ENCODE measurements at places on chromosomes 5 and 9.

GRCh38 chr9:99779277-99779676 lies 42.4 kb upstream of the NR4A3 start:
- DNase-seq = no peak

DNA sequence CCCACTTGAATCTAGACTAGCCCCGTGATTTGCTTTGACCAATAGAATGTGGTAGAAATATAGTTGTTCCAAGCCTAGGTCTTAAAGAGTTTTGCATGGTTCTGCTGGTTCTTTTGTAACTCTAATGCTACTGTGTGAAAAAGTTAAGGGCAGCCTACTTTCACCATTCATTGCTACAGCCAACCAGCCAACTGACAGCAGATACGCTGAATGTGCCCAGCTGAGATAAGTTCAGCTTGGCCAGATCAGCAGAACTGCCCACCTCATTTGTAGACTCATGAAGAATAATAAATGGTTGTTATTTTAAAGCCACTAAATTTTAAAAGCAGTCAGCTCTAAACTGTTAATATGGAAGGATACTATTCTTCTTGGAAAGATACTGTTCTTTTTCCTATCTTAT lies 23.9 kb downstream of the NR3C1 start:
- no peak for DNase-seq

- no peak for DNase-seq
Measured at GRCh38 chr5:98721231-98721928, 52.1 kb upstream of the RGMB start.

DNA sequence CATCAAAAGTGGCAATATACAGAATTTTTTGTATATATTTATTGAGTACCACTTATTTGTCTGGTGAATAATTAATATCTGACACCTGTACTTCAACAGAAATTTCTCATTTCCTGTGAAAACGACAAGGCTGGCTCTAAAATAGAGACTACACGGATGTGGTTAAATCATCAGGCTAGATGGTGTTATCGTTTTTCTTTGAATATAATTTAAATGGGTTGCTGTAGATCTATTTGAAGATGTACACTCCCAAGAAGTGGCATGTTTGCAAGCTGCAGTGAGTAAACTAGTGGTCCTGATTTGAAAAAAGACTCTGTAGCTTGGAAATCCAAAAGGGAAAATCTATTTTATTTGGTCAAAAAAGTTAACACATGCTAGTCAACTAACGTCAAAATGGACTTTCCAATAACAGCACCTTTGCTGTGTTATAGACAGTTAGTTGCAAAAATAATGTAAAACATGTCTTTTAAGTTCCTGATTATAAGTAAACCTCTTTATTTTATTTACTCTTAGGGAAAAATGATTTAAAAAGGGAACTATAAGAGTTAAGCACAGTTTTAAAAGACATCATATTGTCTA lies 13.8 kb downstream of the ST8SIA4 start:
- no peak for DNase-seq

DNA sequence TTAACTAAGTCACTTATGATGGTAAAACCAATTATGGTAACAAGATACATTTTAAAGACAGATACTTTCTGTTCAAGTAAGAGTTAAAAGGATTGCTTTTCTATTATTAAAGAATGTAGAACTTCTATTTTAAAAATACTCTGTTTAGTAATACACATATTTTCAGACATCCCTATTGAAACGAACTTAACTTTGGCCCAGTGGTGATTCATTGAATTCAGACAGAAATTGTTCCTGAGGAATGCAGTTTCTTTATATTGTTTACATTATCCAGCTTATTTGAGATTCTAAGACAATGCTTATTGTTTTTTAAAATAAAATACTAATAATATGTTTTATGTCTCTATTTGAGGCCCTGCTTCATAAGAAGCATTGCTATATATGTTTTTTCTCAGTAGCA lies 816.4 kb downstream of the SEMA5A start:
- DNase-seq = no peak

DNA sequence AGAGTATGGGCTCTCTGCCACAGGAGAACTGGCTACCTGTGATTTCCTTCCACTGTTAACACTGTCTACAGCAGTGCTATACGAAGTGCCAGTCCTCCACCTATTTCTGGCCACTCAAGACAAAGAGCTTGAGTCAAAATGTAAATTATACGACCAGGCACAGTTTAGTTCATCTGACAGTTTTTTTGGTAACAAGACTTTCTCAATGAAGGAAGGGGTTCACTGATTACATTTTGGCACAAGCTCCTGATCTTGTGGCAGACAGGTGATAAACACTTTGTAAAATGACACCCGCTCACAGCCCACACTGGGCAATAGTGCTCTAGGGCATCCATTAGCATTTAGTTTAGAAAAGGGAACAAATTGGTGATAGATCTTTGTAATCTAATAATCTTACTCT lies 8.6 kb downstream of the RBM22 start:
- no peak for DNase-seq

DNA sequence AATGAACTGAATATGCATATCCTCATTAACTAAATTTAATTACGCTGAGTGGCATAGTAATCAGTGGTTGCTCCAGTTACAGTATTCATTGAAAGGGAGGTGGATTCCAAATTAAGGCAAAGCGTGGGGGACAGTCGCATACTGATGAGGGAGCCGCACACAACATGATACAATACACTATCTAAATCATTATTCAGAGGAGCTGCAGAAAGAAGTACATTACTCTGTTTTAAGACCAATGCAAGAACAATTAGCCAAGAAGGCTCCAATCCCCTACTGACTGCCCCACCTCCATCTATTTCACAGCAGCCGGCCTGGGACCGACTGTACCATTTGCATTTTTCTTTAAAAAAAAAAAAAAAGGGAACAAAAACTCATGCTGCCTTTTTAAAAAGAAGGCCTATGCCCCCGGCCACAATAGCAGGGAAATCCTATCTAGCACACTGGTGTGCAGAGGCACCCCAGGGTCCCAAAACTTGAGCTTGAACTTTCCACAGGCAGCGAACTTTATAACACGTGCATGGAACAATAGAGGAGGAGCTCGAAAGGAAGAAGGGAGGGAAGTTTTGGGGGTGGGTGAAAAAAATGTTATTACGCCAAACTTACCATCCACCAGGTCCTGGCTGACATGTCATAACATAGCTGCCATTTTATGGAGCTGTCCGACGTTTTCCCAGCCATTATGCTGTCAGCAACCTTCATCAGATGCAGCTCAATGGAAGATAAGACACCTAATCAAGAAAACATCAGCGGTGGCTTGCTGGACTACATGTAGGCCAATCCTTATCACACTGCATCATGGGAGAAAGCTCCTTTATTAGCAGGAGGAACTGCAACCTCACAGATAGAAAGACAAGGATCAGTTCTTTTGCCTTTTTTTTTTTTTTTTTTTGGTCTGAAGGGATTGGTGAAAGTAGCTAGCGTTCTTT lies 161.6 kb downstream of the ZDHHC21 start:
- no peak for DNase-seq

DNA sequence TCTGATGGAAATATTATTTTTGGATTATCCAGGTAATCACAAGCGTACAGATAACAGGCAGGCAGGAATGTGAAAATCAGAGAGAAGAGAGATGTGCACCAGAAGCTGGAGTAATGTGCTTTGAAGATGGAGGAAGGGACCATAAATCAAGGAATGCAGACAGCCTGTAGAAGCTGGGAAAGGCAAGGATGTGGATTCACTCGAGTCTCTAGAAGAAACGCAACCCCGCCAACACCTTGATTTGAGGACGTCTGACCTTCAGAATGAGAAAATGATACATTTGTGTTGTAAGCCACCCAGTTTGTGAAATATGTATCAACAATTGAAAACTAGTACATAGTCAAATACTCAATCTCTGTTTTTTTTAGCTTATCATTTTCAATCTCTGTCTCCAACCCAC lies 207.6 kb upstream of the MPDZ start:
- DNase-seq = no peak

DNA sequence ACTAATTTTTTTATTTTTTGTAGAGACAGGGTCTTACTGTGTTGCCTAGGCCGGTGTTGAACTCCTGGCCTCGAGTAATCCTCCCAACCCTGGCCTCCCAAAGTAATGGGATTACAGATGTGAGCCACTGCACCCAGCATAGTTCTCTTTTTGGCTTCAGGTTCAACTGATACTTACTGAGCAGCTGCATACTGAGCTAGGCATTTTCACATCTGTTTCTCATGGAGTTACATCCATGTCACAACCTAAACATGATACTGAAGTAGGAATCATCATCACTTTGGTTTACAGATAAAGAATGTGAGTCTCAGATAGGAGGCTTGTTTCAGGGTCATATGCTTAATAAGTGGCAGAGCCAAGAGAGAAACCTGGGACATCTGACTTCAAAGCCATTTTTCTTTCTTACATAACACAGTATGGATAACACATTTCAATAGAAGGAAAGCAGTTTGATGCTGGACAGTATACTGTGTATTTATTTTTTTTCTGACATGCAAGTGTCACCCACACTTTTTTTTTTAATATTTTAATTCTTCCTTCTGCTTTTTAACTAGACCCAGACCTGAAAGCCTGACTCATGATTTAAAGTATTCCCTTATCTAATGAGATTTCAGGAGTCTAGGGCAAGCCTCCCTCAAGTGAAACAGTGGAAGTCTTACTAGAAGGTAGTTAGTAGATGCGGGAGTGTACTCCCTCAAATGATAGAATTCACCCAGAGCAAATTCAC lies 90.8 kb downstream of the HACD4 start:
- no peak for DNase-seq

GRCh38 chr5:177479774-177480173 lies 6.3 kb upstream of the DBN1 start:
- no peak for DNase-seq

GRCh38 chr5:14061106-14061505 lies 82.0 kb upstream of the TRIO start:
- no peak for DNase-seq

GRCh38 chr5:12413585-12413984 lies 509.3 kb upstream of the CTNND2 start:
- DNase-seq = no peak

DNA sequence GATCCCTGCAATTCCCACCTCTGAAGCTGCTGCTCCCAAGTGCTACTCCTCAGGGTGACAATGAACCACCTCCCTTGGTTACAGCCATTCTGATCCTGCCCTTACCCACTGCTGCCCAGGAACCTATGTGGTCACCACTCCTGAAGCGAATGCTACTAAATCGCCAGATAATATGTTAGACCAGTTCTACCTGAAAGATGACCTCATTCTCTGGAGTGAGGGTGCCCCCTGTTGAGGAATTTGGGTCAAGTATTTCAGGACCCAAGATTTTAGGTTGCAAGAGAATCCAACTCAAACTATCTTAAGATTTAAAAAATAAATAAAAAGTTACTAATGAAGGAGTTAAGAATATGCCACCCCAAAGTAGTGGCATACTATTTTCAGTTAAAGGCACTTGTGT lies 5.8 kb upstream of the SNAPC3 start:
- peak; percentile 24 for DNase-seq

GRCh38 chr5:126640866-126641265 lies 40.1 kb downstream of the PHAX start:
- DNase-seq = no peak

GRCh38 chr5:126348855-126349635 lies 74.2 kb upstream of the GRAMD2B start:
- DNase-seq = no peak

GRCh38 chr5:90359073-90359920 lies 50.3 kb downstream of the CETN3 start:
- no peak for DNase-seq

DNA sequence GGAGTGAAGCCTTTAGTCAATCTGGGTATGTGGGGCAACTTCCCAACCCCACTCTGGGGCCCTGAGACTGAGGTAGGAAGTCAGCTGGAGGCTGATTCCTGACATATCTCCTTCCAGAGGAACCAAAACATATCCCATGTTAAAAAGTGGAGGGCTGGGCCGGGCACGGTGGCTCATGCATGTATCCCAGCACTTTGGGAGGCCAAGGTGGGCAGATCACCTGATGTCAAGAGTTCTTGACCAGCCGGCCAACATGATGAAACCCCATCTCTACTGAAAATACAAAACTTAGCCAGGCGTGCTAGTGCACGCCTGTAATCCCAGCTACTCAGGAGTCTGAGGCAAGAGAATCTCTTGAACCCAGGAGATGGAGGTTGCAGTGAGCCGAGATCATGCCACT lies 44.0 kb downstream of the CXXC5 start:
- DNase-seq = no peak

DNA sequence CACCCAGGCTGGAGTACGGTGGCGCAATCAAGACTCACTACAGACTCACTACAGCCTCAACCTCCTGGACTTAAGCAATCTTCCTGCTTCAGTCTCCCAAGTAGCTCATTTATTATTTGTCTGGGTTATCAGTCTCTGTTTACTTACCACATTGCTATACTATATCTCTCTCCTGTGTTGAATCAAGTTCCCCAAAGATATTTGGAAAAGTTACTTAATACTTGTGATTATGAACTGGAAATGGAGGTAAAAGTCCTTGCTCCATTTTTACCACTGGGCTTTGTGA lies 55.6 kb downstream of the ANGPTL2 start:
- DNase-seq = no peak

- no peak for DNase-seq
Measured at GRCh38 chr9:96078897-96079490, 203.5 kb downstream of the ERCC6L2 start.

- DNase-seq = no peak
Measured at GRCh38 chr9:630817-631216, 210.7 kb upstream of the DMRT1 start.

DNA sequence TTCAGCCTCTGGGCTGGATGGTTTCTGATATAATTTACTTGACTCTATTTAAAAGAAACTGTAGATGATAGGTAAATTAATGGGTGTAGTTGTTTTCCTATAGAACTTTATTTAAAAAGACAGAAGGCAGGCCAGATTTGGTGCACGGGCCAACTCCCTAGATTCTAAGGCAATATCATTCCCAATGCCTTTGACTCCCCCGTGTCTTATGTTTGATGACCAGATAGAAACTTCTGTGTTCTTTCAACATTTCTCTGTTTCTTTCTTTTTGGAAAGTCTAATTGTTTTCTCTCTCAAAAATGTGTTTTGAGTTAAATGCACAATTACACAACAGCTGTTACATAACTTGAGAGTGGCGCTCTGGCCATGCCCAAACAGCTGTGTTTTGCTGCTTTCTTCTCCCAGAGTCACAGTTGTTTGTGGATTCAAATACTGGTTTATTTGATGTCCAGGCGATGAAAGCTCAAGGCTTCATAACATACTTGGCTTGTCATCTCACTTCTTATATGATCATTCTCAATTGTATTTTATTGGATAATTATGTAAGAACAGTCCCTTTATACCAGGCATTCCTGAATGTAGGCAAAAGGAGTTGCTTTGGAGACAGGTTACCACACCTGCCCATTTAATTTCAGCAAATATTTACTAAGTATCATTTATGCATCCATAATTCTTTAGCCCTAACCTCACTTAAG lies 1.7 kb upstream of the ALDH1A1 start:
- no peak for DNase-seq

DNA sequence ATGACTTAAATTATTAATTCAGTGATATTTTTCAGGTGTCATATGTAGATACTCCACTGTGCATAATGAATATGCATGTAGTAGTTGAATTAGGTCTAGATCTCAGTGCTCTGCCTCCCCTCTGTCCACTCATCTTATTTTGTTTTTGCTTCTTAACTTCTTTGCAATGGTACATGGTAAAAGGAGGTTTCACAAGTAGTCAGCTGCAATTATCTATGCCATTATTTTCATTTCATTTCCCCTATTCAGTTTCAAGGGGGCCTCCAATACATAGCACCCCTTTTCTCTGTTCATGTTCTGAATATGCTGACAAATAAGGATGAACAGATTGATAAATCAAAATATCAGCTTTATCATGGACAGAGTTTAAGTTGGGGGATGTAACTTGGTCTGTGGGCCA lies 511.6 kb upstream of the ZNF608 start:
- no peak for DNase-seq

- DNase-seq = no peak
Measured at GRCh38 chr5:54518818-54519508, 1.4 kb downstream of the SNX18 start.
